ENCODE measurements at places on chromosomes 7 and 10. TPM values are rescaled to one million over a fixed set of nuclear protein-coding genes. Genes with fewer than 3 reads are reported as not detected.

Gene ZFYVE27
- total RNA-seq: 17.8 TPM

Gene CAV2
- 406 TPM for total RNA-seq

Gene KDM7A
- total RNA-seq: 9.6 TPM

Gene SPRN
- not detected for total RNA-seq

Gene KAZALD1
- total RNA-seq: 2.4 TPM

Gene ASCC1
- 46.9 TPM for total RNA-seq

Gene CALML3
- total RNA-seq: not detected

Gene UPK3B
- total RNA-seq: 0.13 TPM

Gene LCOR
- total RNA-seq: 42.9 TPM

Gene ZNF655
- total RNA-seq: 21.4 TPM

Gene FAM149B1
- 24.9 TPM for total RNA-seq
